Right renal pelvis (tissue), 4 donors: ENCODE measurements at places on chromosomes 5 and 9.

GRCh38 chr9:19431361-19432171 is 22.8 kb downstream of the ACER2 start:
- DNase-seq = peak; percentile 73

- DNase-seq = no peak
Measured at GRCh38 chr9:134841180-134841904, 39.3 kb upstream of the FCN2 start.

- no peak for DNase-seq
Measured at GRCh38 chr9:102445906-102446305, 549.2 kb upstream of the CYLC2 start.

GRCh38 chr5:169571355-169571754 is 12.2 kb upstream of the SPDL1 start:
- no peak for DNase-seq

DNA sequence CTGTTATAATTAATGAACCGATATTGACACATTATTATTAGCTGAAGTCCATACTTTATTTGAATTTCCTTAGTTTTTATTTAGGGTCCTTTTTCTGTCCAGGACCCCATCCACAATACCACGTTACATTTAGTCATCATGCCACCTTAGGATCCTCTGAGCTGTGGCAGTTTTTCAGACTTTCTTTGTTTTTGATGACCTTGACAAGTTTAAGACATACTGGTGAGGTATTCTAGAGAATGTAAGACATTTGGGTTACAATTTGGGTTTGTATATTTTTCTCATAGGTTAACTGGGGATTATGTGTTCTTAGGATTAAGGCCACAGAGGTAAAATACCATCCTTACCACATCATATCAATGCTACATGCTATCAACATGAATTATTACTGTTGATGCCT is 42.7 kb downstream of the KIAA1958 start:
- DNase-seq = no peak

DNA sequence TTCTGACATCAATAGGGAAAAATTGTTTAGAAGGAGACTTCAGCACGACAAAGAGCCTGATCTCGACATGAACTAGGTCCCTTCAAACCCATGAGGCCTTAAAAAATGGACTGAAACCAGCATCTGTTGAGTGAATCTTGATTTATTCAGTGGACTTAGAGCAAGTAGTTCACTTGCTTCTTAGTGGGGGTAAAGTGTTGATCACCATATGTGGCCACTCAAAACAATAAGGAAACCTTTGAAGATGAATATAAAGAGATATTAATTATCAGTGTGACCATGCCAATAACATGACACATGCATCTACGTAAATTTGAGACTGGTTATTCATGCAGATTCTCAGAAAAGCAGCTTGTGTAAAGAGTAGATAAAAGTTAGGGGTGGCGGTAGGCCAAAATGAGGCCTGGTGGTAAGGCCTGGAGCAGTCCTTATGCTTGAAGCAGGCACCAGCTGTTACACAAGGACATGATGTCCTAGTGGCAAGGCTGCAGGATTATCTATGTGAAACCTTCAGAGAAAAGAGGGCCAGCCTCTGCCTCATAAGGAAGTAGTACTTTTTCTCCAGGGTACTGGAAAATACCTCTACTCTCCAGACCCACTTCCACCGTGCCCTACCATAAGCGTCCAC is 61.3 kb downstream of the S1PR3 start:
- no peak for DNase-seq

- no peak for DNase-seq
Measured at GRCh38 chr5:59066367-59067163, 483.7 kb downstream of the RAB3C start.

DNA sequence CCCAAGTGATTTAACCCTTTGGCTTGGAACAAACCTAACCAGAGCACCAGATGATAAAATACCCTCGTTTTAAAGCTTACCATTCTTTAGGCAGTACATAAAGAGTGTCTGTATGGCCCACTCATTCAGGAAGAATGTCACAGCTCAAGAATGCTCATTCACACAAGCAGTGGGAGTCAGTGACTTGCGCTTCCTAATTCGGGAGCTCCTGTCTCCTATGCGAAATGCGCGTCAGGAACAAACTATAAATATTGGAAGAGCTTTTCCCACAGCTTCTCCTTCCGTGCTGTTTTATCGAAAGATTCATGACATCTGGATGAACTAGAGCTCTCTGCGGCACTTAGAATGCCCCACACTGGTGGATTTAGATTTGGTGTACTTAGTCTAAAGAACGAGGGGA is 66.6 kb downstream of the NTRK2 start:
- no peak for DNase-seq

- DNase-seq = no peak
Measured at GRCh38 chr5:68272289-68272688, 56.7 kb downstream of the PIK3R1 start.

- no peak for DNase-seq
Measured at GRCh38 chr5:24606971-24607370, 37.8 kb downstream of the CDH10 start.

DNA sequence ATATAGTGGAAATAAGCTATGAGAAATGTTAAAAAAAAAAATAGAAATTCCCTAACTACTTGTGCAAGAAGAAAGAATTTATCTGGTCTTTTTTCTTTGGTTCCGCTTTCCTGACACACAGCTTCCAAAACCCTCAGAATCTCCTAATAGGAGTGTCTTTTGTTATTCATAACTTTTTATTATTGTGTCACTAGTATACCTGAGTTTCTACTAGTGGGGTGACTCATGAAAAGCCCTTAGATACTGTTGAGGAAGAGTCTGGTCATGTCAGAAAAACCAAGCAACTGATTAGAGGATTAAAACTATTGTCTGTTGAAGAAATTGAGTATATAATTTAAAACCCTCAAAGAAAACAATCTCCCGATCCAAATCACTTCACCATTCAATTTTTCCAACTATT is 152.8 kb upstream of the IFNE start:
- no peak for DNase-seq

DNA sequence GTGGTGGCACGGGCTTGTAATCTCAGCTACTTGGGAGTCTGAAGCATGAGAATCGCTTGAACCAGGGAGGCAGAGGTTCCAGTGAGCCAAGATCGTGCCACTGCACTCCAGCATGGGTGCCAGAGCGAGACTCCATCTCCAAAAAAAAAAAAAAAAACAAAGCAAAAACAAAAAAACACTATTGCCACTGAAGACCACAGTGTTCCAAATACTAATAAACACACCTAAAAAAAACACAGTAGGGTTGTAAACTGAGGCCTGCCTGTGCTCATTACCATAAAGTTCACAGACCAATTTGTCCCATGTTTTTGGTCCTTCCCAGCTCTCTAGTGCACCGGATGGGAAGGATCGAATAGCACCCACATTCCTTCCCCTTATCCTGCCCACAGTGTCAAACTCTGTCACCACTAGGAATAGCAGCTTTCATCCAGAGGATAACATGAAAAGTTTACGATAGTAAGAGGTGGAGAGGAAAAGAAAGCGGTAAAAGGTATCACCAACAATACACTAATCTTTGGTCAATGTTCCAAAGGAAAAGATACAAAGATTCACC is 49.2 kb downstream of the MYO10 start:
- no peak for DNase-seq

GRCh38 chr9:91720751-91721705 is 229.0 kb downstream of the ROR2 start:
- no peak for DNase-seq

DNA sequence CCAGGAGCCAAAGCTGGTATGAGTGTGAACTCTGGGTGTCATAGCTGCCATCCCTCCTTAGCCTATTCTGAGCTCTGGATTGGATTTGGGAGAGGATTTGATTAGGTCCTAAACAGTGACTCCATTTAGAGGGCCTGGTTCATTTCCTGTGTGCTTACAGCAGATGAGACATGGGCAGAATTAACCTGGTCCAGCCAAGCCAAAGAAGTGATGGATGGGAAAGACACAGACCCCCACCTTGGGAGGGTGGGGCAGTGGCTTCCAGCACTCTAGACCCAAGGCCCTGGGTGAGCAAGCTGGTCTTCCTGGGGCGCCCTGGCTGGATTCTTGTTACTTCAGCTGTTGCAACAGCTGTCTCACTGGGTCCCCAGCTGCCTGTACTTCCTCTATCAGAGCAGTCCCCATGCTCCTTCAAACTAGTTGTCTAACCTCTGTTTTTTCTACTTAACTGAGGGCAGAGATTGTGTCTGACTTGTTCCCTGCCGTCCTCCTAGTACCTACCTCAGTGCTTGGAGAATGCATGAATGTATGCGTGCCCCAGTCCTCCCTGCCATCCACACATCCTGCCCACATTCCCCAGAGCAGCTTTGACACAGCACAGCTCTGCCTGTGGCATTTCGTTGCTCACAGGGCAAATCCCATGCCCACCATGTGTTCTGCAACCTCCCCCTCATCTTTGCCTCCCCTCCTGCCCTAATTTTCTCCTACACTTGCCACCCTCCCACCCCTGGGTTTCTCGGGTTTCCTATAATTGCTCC is 115.9 kb downstream of the RGS3 start:
- no peak for DNase-seq

- DNase-seq = no peak
Measured at GRCh38 chr9:99300103-99300439, 78.0 kb downstream of the SEC61B start.

- no peak for DNase-seq
Measured at GRCh38 chr5:166369807-166370206, 1921.6 kb upstream of the WWC1 start.

DNA sequence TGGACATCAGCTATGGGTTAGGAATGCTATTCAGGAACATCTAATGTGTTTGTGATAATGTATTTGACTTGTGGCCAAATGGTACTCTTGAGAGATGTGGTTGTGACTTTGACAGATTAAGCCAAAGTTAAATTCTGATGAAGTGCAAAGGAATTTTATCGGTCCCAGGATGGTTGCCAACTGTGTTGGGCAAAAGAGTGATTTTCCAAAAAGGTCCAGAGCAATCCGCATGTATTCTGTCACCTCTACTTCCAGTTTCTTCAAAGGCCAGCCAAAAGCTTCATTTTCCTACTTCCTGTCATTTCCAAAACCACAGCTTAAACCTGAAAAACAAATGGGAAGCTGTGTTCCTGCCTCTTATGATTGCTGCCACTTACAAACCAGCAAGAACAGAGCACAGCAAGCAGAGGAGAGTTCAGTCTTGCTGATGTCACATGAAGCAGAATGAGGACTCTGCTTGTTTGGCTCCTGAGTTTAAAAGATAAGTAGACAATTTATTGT is 59.8 kb downstream of the MARCHF3 start:
- DNase-seq = no peak

DNA sequence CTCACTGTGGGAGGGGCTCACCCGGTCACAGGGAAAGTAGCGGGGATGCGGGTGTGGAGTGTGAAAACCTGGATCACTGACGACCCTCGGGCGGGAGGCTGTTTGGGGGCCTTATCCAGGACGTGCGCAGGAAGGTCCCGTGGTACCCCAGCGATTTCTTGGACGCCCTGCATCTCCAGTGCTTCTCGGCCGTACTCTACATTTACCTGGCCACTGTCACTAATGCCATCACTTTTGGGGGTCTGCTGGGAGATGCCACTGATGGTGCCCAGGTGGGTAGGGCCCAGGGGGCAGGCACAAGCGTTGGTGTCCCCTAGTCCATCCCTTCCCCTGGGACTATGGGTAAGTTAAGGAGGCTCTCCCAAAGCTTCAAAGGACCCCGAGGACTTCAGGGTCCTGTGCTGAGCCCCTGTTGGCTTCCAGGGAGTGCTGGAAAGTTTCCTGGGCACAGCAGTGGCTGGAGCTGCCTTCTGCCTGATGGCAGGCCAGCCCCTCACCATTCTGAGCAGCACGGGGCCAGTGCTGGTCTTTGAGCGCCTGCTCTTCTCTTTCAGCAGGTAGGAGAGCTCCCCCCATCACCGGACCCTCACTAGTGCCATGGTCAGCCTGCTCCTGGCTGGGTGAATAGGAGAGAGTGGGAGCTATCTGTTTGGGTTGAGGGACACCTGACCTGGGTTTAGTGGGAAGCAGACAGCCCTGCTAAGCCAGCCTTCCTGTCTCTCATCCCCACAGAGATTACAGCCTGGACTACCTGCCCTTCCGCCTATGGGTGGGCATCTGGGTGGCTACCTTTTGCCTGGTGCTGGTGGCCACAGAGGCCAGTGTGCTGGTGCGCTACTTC is 3.9 kb downstream of the SLC4A9 start:
- no peak for DNase-seq

DNA sequence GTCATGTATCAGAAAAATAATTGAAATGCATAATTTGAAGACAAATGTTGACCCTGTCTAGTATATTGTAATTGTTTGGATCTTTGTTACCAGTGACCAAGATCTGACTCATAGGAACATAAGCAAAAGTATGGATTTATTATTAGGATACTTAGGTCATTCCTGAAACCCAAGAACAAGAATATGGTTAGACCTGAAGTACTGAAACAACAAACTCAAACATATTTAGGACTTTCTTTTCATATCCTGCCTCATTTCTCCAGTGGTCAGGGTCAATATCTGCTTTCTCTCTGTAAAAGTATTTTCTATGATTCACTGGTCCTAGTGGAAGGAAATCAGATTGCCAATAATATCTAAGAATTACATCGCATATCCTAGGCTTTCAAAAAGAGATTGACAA is 1937.1 kb upstream of the WWC1 start:
- DNase-seq = no peak

DNA sequence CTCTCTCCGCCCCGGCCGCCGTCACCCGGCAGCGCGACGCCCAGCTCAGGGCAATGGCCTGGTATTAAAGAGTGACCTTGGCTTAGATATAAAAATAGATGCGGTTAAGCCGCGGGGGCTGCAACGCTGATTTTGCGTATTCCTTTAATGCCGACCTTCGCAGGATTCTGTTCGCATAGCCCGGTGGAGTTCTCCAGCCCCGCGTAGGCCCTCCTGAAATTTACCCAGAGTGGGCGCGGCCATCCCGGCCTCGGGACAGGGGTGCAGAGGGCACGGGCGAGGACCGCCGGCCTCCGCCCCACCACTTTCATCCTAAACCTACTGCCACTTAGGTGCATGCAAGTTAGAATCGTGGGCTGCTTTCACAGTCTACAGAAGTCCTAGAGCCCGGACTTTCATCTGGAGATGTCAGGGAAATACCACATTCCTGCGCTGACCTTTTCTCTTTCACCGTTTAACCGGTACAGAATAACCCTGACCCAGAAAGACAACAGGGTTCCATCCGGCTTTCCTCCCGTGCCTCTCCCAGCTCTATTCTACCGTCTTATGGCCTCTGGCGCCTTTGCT is 492 bp upstream of the FAM169A start:
- DNase-seq = no peak

GRCh38 chr9:89048616-89049015 is 57.3 kb downstream of the S1PR3 start:
- no peak for DNase-seq

DNA sequence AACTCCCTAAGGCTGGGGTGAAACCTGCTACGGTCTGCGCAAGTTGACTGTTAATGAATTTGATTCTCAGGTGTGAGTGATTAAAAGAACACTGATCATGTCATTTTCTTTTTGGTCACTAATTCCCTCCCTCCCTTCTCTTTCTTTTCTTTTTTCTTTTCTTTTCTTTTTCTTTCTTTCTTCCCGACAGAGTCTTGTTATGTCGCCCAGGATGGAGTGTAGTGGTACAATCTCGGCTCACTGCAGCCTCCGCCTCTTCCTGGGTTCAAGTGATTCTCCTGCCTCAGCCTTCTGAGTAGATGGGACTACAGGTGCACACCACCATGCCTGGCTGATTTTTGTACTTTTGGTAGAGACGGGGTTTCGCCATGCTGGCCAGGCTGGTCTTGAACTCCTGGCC is 2.6 kb downstream of the ANXA1 start:
- DNase-seq = no peak
